Hepatocyte (in vitro differentiated cells): ENCODE measurements at places on chromosomes 3 and 15.
A peak's percentile ranks its signal among the peaks of the same experiment; 100 is the strongest.

GRCh38 chr3:112360561-112360960 lies 27.6 kb downstream of the CD200 start:
- DNase-seq, result no peak

GRCh38 chr3:158953131-158953530 lies 151.3 kb downstream of the MFSD1 start:
- DNase-seq, result no peak

GRCh38 chr3:190862209-190863118 lies at the start of gene GMNC:
Gene GMNC, minus strand, starts transcription at chr3:190862694. Its CDS starts 79 bp downstream, at chr3:190862615.
- DNase-seq, result peak; percentile 89

DNA sequence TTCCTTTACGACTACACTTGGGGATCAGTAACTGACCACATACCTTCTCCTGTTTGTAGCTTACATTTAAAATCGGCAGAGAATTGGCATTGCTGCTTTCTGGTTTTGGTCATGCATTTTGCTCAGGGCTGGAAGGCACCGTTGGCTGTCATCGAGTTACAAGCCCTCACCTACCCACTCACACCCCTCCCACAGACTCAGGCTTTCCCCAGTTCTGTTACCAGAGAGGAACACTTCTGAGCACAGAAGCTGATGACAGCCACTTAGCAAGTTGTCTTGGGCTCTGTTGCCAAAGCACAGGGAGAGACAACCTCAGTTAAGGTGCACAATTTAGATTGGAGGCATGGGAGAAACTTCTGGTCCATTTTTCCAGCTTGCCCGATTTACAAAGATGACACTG lies 204.8 kb upstream of the TOPAZ1 start:
- no peak for DNase-seq

GRCh38 chr15:90230071-90230494 lies 3.7 kb downstream of the CIB1 start:
- DNase-seq, result peak; percentile 66

DNA sequence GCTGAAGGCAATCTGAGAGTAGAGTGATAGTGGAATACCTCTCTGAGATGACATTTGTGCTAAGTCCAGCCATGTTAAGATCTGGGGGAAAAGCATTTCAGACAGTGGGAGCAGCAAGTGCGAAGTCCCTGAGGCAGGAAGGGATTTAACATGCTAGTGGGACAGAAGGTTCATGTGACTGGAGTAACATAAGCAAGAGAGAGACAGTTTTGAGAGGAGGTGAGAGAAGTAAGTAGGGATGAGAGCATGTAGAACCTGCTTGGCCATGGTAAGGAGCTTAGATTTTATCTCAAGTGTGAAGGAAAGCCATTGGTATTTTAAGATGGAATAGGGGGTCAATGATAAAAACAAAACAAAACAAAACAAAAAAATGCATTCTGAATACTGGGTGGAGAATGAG lies 358.6 kb upstream of the KCNH8 start:
- DNase-seq, result no peak

DNA sequence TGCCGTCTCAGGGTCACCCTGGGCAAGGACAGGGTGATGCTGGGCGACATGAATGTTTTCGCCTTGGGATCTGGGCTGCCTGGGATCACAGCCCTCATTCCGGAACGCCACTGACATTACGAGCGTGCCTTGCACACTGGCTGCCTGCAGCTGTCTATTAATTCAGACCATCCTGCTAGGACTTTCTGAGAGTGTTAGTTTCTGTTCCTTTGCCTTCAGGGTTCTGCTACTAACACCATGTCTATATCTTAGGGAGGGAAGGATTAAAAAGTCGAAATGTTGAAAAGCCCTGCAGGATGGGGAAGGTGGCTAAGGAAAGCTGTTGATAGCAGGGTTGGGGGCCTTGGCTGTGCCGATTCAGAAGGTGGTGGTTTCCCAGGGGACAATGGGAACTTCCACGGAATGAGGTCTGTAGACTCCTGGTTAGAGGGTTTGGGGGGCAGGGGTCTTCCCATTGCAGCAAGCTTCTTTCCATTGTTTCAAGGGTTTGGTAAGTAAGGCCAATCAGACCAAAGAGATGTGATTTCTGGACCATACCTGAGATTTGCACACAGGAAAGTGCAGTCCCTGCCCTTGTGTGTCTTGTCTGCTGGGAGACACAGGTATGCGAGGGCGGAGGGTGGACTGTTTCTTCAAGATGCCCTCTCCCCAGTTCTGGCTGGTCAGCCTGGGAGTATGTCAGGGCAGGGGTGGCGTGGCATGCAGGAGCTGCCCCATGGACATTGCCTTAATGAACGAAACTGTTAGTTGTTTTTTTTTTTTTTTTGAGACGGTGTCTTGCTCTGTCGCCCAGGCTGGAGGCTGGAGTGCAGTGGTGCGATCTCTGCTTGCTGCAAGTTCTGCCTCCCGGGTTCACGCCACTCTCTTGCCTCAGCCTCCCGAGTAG lies 50.9 kb downstream of the RGMA start:
- DNase-seq, result no peak

- peak; percentile 33 for DNase-seq
Measured at GRCh38 chr15:70234256-70234905, 136.7 kb upstream of the TLE3 start.

DNA sequence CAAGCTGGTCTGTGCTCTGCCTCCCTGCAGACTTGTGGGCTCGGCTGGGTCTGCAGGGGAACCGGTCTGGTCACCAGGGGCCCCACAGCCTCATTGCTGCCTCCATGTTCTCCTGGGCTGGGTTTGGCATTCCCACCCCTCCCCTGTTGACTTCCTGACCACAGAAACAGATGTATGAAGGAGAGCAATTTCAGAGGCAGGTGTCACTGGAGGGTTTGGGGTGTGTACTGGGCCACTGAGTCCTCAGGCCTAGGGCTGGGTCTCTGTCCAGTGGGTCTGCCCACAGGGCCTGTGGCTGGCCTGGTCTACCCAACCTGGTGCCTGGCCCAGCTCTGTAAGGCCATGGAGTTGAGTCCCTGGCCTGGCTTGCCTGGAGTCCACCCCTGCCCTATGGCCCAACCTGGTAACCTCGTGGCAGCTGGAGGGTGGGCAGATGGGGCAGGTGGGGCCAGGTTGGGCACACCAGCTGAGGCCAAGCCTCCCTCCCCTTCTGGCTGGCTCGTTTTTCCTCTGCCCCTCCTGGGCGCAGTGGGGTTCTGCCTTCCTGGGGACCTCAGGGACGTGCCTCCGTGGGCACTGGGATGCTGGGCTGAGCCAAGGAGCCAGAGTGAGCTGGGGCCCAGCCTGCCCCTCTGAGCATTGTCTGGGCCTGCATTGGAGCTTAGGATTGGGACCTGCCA lies 20.8 kb downstream of the PLXNA1 start:
- no peak for DNase-seq

- no peak for DNase-seq
Measured at GRCh38 chr15:98954411-98954810, 53.2 kb downstream of the PGPEP1L start.

GRCh38 chr3:16467393-16467792 lies 46.1 kb downstream of the RFTN1 start:
- no peak for DNase-seq

DNA sequence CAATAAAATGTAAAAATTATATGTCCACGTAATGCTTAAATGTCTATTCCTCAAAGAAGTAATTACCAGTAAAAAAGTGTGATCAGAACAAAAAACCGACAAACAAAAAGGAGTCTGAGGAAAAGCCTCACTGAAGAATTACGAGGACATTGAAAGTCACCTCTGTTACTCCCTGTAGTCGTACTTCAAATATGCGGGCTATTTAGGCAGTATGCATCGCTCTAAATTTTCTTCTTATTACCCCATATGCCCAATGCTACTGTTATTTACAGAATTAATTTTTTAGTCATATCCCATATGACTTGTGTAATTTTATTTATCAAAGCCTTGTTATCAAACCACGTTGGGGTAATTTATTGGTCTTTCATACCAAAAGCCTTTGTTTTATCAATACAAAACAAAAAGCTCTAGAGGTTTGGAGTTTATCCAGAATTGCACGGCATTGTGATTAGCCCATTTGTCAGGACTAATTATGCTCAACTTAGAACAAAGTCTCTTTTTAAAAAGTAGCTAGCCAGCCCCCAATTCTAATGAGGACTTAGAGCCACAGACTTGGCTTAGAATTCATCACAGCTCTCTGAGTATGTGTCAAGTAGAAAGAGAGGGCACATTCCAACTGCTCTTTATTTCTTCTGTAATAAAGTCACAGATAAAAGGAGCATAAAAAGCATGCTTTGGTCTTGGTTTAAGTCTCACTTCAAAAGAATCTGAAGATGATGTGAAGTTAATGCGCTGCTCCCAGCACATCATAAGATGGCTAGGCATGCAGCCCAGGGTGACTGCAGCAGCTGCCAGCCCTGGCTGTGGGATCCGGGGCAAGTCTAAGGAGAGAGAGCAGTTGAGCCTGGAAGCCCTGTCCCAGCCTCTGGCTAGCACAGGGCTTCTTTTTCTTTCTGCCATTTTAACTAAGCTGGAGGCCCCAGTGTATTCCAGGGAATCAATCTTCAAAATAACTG lies 521.0 kb downstream of the GABRG3 start:
- DNase-seq, result no peak

DNA sequence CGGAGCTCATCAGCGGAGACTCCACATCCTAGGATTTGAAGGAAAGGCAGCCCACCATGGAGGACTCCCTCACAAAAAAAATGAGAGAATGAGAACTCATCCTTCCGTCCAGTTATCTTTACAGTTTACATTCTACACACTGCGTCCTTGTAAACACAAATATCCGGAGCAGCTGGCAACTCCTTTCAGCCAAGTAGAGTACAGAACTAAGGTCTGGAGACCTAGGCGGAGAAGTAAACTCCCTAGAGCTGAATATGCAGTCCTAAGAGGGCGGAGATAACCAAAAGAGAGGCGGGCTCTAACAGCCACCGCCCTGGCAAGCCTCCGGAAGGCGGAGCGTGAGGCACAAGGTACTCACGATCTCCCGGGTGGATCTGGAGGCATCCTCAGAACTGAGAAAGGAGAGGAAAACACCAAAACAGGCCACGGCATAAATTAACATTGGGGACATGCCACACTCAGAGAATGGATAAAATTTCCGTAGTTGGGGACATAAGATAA lies 924 bp upstream of the SIN3A start:
- DNase-seq, result peak; percentile 92

GRCh38 chr3:122217901-122218300 lies 34.4 kb downstream of the CASR start:
- no peak for DNase-seq

GRCh38 chr15:34594361-34594760 lies 10.9 kb upstream of the GOLGA8B start:
- DNase-seq, result no peak

- no peak for DNase-seq
Measured at GRCh38 chr15:90015749-90016148, 14.6 kb downstream of the ZNF710 start.

DNA sequence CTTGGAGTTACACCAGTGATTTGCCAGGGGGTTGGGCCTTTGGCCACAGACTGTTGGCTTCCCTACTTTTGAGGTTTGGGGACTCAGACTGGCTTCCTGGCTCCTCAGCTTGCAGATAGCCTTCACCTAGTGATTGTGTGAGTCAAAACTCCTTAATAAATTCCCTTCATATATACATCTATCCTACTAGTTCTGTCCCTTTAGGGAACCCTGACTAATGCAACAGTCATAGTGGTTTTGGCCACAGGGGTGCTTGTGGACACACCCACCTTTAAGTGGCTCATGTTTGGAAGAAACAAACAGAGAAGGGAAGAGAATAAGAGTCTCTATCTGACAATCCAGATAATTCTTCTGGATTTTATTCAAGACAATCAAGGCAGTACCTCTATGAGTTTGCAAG lies 457.7 kb downstream of the EPHA3 start:
- no peak for DNase-seq

- no peak for DNase-seq
Measured at GRCh38 chr3:8455526-8456411, 45.9 kb upstream of the LMCD1 start.

DNA sequence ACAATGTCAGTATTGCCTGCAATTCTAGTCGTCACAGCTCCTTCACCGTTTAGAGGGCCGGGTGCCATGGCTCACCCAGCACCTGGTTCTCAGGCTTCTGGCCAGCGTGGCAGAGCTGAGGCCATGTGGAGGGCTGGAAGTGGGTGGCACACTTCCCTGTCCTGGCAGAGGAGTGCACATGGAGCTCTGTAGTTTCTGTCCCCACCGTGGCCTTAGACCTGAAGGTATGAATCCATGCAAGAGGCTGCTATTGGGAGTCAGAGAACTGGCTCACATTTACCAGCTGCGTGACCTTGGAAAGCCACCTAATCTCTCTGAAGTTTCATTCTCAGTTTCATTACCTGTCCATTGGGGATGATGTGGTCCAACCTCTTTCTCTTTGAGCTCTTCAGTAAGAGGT lies 22.2 kb downstream of the EPHB1 start:
- DNase-seq, result no peak

- no peak for DNase-seq
Measured at GRCh38 chr3:66145408-66145733, 75.4 kb upstream of the SLC25A26 start.

- no peak for DNase-seq
Measured at GRCh38 chr15:81894061-81894460, 151.8 kb downstream of the MEX3B start.

DNA sequence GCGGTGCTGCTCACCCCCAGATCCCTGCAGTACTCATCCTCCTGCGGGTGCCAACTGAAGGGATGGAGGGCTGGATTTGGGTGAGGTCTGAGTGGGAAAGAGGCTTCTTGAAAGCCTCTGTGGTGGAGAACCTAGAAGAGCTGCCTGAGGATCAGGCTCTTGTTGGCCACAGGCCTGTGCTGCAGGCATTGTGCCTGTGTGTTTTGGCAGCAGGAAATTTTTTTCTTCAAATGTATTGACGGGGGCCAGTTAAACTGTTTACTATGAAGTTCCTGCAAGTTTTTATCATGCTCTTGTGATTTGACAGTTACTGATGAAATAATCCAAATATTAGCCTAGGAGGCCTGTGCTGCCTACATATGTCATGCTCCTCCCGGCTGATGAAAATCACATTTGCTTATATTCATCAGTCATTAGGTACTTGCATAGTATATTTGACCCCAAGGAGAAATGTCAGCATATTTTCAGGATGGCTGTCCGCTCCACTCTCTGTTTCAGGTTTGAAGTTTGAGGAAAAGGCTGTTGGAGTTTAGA lies 103.1 kb downstream of the THSD4 start:
- no peak for DNase-seq

- peak; percentile 18 for DNase-seq
Measured at GRCh38 chr3:120144267-120144666, 50.0 kb upstream of the GSK3B start.

DNA sequence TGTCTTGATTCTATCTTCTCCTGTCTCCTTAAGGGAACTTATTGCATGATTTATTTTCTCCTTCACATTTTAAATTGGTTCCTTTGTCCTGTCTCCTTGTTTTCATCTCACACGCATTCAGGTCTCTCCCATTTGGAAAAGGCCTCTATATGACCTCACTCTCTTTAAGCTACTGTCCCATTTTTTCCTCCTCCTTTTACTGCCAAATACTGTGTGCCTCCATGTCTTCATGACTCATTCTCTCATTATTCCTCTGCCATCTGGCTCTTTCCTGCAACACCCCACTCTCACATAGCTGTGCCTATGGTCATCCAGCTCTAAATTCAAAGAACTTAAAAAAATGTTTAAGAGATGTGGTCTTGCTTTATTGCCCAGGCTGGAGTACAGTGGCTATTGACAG lies 48.0 kb downstream of the TYRO3 start:
- DNase-seq, result peak; percentile 17
